ENCODE measurements at places on chromosomes 16 and 17. TPM values are rescaled to one million over a fixed set of nuclear protein-coding genes. Genes with fewer than 3 reads are reported as not detected.

DNA sequence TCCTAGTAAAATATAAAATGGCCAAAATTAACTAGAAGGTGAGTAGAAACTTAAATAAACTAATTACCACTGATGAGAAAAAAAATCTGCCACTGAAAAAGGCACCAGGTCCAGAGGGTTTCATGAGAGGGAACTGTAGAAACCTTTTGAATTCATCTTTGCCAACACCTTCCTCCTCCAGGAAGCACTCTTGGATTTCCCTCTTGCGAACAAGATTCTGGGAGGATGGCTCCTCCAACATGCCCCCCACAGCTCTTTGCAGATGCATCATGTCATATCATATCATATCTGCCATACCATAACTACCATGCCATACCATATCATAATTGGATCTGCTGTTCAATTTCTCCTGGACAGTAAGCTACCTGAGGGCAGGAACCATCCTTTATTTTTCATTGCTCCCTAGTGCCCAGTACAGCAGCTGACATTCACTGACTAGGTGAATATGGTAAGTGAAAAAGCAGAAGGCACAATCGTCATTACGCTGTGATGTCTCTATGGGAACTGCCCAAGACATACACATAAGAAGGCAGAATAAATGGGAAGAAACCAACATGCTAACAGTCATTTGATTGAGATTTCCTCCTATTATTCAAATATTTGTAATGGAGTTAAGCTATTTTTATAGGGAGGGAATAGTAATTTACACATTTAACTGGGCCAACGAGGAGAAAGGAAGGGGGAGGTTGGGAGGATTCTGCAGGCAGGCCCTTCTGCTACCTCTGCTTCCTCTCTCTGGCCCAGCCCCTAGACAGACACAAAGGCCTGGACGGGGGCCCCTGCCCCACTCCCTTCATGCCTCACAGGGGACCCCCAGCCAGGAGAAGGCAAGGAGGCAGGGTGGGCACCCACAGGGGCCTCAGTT lies 110.1 kb upstream of the SMURF2 start:
- H3K27ac ChIP-seq = no peak overlapping the region
- peaks cover 4% of the 10 kb centered on the region for H3K4me1 ChIP-seq
- peaks cover 1% of the 10 kb centered on the region for H3K27me3 ChIP-seq
- no peak overlapping the region for H3K4me3 ChIP-seq
- no peaks in the 10 kb centered on the region for H3K36me3 ChIP-seq

DNA sequence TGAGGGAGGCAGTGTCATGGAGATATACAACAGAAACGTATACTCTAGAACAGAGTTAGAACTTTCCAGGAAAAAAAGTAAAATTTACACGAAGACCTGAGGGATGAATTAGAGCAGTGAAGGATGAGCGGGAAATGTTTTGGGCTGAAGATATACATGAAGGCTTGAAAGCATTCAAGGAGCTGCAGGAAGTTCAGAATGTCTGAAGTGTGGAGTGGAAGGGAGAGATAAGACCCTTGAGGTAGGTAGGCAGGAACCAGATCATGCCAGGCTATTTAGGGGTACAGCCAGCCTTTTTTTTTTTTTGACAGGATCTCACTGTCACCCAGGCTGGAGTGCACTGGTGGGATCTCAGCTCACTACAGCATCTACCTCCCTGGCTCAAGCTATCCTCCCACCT lies 3.2 kb upstream of the NLK start:
- no peaks in the 10 kb centered on the region for H3K27me3 ChIP-seq
- peak overlapping the region; percentile 11 for H3K4me3 ChIP-seq
- H3K4me1 ChIP-seq = peaks cover 45% of the 10 kb centered on the region
- H3K36me3 ChIP-seq = no peaks in the 10 kb centered on the region
- no peak for DNase-seq

- no peak overlapping the region for H3K27ac ChIP-seq
- no peaks in the 10 kb centered on the region for H3K4me1 ChIP-seq
These were observed 134.5 kb downstream of the RAB11FIP4 start for GRCh38 chr17:31525801-31526549.

GRCh38 chr16:68617734-68618133 lies 27.4 kb upstream of the CDH3 start:
- no peaks in the 10 kb centered on the region for H3K36me3 ChIP-seq
- H3K27me3 ChIP-seq = no peaks in the 10 kb centered on the region
- DNase-seq = no peak
- H3K4me3 ChIP-seq = no peak overlapping the region

Gene CDH1
- total RNA-seq = 5.2 TPM

Gene RUNDC3A
- 1.4 TPM for total RNA-seq

All from activated T-cell treated with anti-CD3 and anti-CD28 coated beads, Interleukin-2, amount 50 U/mL, for 72 hours (primary cell).